ENCODE measurements at places on chromosomes 12 and 14.

DNA sequence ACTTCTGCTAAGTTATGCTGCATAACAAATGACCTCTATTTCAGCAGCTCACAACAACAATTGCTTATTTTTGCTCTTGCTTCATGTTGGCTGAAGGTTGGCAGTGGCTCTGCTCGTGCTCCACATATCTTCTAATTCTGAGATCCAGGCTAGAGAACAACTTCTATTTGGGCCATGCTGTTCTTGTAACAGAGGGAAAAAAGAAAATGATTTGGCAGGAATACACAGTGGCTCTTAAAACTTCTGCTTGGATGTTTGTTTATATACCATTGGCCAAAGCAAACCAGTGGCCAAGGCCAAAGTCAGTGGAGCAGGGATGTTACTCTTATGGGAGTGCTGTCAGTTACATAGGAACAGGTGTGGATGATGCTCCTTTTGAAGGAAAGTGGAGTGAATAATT, 32.1 kb downstream of the GPHN start:
- no peak for DNase-seq

GRCh38 chr14:34247605-34248004, 214.4 kb downstream of the SPTSSA start:
- no peak for DNase-seq

GRCh38 chr12:31516702-31517101, 74.2 kb downstream of the DENND5B start:
- DNase-seq = no peak

- no peak for DNase-seq
These were observed 15.9 kb downstream of the PPP1CC start for GRCh38 chr12:110726708-110727369.

DNA sequence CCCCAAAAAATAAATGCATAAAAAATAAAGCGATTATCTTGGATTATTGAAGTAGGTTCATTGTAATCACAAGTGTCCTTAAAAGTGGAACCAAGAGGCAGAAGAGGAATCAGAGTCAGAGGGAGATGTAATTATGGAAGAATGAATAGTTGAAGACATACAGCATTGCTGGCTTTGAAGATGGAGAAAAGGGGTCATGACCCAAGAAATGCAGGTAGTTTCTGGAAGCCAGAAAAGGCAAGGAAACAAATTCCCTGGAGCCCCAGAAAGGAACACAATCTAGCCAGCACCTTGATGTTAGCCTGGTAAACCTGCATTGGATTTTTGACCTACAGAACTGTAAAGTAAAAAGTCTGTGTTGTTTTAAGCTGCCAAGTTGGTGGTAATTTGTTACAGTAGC, 57.5 kb upstream of the PTGR2 start:
- no peak for DNase-seq

- no peak for DNase-seq
These were observed 40.1 kb upstream of the STRAP start for GRCh38 chr12:15842108-15842507.
